ENCODE measurements at places on chromosomes 3 and 15. TPM values are rescaled to one million over a fixed set of nuclear protein-coding genes. Genes with fewer than 3 reads are reported as not detected.

- DNase-seq: no peak
These were observed 465.1 kb upstream of the CFAP20DC start for GRCh38 chr3:59514865-59515482.

DNA sequence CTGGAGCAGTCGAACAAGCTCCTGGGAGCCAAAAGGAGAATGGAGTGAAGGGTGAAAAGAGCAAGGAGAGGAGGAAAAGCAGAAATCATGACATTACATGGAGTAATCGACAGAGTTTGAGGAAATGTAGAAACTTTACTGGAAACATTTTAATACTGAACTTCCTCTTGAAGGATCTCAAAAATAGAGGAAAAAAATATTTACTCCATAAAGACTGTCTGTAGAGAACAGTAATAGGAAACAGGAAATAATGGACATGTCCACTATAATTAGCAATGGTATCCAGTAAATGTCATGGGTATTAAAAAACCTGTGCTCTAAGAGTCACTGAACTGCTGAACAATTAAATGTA is 53.0 kb downstream of the TBC1D2B start:
- DNase-seq: no peak

DNA sequence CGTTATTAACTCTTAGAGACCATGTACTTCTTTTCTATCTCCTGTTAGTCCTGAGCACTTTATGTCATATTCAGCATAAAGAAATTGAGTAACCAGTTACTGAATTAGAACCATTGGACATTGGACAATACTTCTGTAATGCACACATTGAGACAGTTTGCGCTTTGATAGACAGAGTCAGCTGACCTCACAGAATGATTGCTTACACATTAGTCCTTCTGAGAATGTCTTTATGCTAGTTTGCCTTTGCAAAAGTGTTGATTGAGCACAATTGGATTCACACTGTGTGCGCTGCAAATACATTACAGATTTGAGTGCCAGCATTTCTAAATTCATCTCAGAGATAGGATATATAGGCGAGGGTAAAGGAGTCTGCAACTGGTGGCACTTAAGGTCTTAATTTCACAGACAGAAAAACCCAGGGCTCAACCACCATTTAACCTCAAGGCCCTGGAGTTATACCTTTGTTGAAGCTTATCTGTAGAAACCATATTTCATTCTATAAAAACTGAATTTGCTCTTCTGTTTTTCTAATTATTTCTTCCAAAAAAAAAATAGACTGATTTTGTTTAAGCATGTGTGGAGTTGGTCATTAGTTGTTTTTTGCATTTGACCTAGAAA is 3.8 kb downstream of the SERPINI1 start:
- no peak for DNase-seq

DNA sequence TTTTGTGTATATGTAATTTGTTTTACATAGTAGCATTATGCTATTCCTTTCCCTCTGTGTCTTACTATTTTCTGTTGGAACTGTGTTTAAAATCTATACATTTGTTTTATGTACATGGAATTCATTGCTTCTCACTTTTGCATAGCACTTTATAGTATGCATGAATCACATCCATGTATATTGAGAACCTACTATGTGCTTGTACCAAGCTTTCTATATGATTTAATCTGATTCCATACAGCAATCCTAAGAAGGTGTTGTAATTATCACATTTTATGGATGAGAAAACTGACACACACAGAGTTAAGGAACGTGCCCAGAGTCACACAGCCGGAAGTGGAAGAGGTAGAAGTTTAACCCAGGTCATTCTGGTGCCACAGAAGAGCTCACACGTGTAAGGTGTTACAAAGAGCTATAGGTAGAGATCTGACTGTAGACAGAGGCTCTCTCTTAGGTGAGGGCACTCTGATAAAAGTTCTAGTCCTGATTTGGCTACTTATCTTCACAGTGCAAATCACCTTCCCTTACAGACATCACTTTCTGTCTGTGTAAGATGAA is 3.5 kb upstream of the SMAD3 start:
- no peak for DNase-seq

Gene SEMA5B
- 1.6 TPM for total RNA-seq

DNA sequence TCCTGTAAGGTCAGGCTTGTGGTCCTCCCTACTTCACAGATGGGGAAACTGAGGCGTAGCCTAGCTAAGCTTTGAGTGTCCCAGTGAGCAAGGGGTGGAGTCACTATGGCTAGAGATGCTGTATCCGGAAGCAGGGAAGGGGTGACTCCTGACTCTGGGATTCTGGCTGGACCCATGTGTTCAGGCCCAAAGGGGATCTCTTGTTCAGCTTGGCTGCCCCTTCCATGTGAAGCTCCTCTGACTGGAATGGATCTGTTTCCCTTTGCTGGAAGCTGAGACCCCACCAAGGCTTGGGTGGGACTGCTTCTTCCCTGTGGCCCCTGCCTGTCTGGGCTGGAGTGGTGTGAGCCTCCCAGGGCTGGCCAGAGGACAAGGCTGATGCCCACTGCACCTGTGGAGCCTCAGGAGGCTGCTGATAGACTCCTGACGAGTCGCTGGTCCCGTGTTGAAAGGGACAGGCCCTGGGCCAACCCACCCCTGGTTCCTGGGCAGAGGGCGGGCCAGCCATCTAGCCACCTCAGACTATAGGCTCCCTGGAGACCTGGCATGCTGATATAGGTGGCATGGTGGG is 1.0 kb downstream of the MAPKAPK3 start:
- no peak for DNase-seq

Gene LRRIQ4
- total RNA-seq: 0.29 TPM

DNA sequence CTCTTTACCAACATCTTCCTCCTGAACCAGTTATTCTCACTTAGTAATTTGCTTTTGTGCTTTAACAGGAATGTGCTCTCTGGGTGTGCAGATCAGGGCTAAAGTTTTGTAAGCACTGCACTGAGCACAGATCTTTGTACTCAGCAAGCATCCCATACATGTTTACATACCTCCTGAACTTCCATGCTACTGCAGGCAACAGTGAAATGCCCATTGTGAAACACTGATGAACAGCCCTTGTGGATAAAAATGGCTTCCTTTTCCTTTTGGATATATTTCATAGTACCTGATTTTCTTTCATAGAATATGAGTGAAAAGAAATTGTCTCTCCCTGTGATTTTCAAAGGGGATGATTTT is 855.9 kb downstream of the MCTP2 start:
- DNase-seq: no peak

DNA sequence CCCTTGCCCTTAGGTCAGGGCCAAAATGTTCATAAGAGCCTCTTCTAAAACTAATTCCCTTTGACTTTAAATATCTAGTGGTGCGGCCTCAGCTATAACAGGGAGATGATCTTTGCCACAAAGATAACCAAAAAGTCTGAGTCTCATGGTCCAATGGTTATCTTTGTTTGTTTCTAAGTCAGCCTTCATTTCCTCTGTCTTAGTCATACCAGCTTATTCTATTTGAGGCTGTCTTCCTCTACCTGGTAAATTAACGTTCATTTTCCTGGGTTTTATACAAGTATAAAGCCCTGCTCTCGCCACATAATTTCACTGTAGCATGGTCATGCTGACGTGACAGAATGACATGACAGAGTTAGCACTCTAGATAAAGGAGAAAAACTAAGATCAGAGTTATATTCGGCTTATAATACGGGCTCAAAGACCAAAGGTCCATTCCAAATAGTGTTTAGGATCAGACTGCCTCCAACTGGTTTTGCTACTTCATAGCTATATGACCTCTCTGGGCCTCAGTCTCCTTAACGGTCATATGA is 18.4 kb downstream of the ZNF860 start:
- DNase-seq: no peak

Gene IGSF10
- total RNA-seq: not detected

Gene CHRD
- total RNA-seq: not detected

- DNase-seq: no peak
These were observed 39.2 kb upstream of the SEMA4B start for GRCh38 chr15:90161950-90162361.

DNA sequence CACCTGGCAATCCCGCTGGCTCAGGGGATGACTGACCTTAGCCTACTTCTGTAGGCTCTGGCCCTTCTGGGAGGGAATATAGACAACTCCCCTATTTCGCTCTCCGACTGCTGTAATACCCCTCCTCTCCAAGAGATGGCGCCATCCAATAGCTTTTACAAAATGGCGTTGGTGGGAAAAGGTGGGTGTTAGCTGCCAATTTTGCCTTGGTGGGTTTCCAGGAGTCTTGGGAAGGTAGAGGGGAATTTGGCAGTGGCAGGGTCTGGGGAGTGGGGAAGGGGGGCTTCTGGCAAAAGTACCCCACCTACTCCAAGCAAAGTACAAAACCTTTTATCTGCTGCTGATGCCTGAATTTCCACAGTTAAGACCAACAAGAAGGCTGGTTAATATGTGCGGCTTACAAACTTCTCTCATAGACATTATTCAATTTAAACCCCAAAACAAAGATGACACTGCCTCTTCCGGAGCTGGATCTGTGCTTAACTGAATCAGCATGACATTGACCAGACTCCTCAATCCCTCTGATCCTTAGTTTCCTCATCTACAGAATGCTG is 62.1 kb downstream of the RASGRF1 start:
- DNase-seq: no peak

Gene ERICH6
- not detected for total RNA-seq

- no peak for DNase-seq
These were observed 27.4 kb downstream of the MIX23 start for GRCh38 chr3:122355612-122356011.

DNA sequence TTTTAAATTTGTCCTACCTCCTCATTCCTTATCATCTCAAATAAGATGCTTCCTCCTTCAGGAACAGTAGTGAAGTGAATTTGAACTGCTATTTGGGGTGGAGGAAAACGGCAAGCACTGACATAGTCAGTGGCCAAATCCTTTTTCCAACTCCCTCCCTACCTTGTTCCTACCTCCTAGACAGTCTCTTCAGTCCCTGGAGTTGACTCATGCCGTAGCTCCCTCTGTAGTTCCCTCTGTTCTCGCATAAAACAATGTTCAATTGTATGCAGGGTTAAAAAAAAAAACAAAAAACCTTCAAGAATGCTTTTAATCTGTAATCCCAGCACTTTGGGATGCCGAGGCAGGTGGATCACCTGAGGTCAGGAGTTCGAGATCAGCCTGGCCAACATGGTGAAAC is 1.4 kb downstream of the UBR1 start:
- DNase-seq: no peak

- no peak for DNase-seq
These were observed 365.5 kb downstream of the SHQ1 start for GRCh38 chr3:72482589-72483321.

DNA sequence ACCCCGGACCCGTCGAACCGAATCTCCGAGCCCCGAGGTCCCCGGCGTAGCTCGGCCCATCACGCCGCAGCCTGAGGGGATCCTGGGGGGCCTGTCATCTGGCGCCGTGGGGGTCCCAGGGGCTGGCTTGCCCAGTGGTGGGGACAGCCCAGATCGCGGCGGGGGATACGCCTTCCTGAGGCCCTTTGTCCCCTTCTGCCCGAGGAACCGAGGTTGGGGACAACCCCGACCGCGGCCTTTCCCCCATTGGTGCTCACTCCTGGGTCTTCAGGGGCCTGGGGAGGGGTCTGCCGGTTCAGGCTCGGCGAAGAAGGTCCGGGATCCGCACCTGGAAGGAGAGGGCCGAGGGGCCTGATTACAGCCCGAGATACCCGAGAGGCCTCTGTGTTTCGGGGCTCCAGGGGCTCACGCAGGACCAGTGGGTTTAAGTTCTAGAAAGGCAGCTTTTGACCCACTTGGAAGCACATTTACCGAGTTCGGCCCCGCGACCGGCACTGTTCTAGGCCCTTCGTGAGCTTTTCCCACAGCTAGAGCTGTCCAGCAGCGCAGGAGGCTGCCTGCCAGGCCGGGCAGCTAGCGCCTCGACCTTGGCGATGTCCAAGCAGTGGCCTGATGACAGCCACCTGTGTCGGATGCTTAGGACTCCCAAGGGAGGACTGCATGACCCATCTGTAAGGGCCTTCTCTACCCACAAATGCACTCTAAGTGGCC is 504 bp downstream of the ABHD2 start:
- no peak for DNase-seq

DNA sequence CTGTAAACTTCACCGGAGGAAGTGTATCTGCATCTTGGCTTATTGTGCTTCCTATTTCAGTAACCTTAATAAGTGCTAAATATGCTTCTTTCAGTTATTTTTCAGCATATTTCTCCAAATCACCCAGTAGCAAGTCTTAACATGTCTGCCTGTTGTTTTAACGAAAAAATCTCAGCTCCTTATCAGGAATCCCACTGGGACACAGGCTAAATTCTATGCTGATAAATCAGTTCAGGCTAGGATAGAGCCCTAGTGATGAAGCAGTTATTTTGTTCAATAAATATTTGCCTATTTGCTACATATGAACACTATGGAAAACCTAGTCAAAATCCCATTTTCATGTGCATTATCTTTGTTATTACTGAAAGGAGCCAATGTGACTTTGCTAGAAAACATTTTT is 8.2 kb upstream of the MITF start:
- no peak for DNase-seq

Gene GOLGA8K
- 0.93 TPM for total RNA-seq

Gene ALDH1A2
- not detected for total RNA-seq

DNA sequence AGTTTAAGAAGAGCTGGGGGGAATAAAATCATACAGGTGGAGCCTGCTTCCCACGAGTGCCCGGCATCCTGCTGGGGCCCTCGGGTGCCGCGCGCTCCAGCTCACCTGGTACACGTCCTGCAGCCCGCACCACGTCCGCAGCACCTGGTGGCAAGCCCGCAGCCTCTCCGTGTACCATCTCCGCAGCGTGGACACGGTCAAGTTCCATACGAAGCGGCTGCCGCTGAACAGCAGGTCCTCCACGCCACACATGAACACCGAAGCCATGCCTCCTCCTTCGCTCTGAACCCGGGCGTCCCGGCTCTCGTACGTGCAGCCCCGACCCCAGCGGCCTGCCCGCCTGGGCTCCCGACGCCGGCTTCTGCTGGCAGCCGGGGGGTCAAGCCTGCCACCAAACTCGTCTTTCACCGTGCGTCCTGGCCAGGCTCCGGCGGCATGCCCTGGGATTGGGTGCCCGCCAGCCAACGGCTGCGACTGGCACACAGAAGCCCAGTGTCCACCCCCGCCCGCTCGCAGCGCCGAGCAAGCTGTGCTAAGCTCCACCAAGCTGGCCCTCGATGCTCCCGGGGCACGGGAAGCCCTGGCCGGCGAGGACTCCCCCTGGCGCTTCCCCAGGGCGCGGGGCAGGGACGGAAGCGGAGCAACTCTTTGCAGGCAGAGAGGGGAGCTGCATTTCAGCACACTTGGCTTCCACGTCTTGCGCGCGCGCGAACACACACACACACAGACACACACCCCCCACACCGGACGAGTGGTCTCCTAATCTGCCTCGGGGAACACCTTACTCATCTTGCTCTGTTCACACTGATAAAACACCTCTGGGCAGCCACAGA is at the start of gene FRMD4B:
TSS of gene FRMD4B (minus strand) at position 366 of the 833 bp plus-strand sequence. CDS start at position 267, 99 bp downstream.
- DNase-seq: no peak

GRCh38 chr3:69009559-69010410 is 3.7 kb downstream of the EOGT start:
- DNase-seq: no peak

DNA sequence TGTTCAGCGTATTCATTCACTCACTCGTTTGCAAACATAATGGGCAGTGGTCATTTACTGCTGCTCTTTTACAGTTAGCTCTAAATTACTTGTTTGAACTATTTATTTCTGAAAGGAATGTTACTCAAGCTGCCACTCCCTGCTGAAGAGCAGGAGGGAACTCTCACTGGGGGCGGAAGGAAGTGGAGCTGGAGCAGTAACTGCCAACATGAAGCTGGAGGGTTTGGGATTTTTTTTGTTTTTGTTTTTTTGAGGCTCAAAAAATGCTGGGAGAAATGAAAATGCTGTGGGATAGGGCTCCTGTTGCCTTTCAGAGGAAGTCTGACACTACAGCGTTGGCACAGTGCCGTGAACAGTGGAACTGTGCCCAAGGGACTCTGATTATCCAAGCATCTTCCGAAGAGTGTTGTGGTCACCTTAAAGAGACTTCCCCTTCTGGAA is 44.1 kb downstream of the SENP2 start:
- no peak for DNase-seq

Gene DNAJA4
- total RNA-seq: 18.8 TPM

Measured in activated B cell treated with CpG ODN at 0.5 μM for 24 hours (primary cell).